ENCODE measurements at places on chromosomes 5 and 9. TPM values are rescaled to one million over a fixed set of nuclear protein-coding genes. Genes with fewer than 3 reads are reported as not detected.
A peak's percentile ranks its signal among the peaks of the same experiment; 100 is the strongest.

GRCh38 chr5:54895816-54896341 lies 89.5 kb downstream of the ESM1 start:
- DNase-seq, result no peak

GRCh38 chr9:110874963-110875674 lies 163.2 kb downstream of the LPAR1 start:
- no peak for DNase-seq

DNA sequence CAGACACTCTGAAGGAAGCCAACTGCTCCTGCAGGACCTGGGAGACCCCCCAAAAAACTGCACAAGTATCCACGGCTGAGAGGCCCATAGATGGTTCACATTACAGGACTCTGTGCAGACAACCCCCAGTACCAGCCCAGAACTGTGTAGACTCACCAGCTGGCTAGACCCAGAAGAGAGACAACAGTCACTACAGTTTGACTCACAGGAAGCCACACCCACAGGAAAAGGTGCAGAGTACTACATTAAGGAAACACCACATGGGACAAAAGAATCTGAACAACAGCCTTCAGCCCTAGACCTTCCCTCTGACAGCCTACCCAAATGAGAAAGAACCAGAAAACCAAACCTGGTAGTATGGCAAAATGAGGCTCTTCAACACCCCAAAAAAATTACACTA lies 281.2 kb upstream of the RGMB start:
- no peak for DNase-seq

DNA sequence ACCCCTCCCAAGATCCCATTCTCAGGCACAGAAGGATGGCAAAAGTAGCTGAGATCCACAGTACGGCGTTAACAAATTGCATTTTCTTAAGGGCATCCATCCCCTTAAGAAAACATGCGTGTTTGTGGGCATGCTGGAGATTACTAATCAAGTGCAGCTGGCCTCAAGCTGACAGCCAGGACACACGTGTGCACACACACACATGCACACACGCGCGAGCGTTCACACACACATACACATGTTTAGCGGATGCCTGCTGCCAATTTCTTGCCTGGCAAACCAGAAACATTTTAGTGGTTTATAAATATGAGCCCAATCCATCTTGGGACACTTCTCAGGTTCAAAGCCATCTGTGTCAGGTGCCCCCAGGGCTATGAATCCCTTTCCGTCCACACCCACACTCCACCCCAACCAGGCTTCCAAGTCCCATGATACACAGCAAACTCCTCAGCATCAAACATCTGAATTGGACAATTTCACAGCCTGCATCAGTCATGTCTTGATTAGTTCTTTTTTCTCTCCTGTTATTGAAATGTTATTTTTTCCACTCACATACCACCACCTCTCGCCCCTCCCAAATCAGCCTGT lies 23.5 kb upstream of the SMIM23 start:
- DNase-seq, result no peak

DNA sequence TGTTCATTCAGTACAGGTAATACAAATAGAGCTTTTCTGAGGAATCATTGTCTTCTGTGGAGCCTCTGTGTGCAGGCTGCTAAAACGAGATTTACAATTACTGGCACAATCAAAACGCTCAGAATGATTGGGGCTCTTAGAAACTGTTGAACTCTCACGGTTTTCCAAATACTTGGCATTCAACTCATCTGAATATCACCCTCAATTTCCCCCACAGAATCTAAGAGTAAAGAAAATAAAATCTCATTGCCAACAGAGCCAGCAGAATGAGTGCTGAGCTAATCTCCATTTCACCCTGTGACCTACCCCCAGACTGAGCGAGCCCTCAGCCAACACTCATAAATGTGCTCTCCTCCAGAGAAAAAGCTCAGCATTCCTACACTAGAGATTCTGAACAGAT lies 35.3 kb upstream of the TMED7 start:
- no peak for DNase-seq

GRCh38 chr5:135487037-135487395 lies 34.9 kb upstream of the TIFAB start:
- DNase-seq, result no peak

- DNase-seq, result no peak
These were observed 58.1 kb downstream of the DENND1A start for GRCh38 chr9:123871781-123872180.

- DNase-seq, result no peak
These were observed 52.3 kb upstream of the CD180 start for GRCh38 chr5:67248703-67249589.

DNA sequence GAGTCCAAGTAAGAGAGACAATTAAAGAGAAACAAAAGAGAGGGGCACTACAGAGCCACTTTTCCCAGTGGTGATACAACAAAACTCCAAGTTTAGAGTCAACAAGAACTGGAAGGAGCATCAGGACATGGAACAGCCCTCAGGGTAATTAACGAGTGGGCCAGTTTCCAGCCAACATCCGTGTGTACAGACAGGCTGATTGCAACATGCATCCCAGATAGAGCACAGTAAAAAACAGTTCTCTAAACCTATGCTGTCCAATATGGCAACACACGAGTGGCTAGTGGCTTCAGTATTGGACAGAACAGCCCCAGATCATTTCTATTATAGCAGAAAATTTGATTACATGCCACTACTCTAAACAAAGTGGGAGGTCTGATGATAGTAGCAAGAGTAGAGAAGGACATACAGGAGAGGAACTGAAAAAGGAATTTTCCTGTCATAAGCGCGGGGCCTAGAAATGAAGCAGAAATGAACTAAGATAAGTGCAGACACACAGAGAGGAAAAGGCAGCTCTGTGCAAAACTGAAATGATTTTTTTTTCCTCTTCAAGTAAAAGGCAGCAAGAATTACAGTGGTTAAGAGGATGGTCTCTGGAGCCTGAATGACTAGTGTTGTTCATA lies 175.6 kb upstream of the CCNG1 start:
- DNase-seq, result no peak

DNA sequence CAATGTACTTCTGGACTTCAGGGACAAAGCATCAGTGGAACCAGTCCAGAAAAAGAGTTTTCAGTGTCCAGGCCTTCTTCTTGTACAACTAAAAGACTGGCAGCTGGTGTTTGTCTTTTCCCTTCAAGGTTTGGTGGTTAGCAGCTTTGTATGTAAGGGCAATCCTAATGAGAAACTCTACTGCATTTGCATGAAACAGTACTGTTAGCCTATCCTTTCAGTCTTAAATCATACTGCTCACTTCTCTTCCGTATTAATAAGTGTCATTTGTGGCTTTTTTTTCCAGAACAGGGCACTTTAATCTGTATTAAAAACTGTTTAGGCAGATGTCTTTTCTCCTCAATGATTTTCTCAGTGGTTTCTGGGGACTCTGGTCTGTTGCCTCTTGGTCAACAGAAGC lies 48.9 kb downstream of the FAM174A start:
- DNase-seq, result no peak

- DNase-seq, result no peak
These were observed 69.0 kb downstream of the MFAP3 start for GRCh38 chr5:154107756-154108155.

DNA sequence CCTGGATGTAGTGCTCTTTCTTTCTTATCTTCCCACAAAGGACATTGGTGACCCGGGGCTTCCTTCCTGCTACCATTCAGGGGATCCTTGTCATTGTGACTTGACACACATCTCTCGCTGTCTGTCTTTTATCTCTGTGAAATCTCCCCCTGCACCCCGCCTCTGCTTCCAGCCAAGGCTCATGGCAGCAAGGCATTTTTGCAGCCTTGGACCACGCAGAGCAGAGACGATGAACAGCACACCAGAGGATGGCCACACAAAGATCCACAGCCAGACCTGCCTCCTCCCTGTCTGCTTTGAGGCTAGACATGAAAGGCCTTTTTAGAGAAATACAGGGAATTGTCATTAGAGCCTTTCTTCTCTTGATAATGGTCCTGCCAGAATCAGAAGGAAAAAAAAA lies 549.1 kb downstream of the CDK5RAP2 start:
- no peak for DNase-seq

GRCh38 chr5:19411936-19412335 lies 576.1 kb downstream of the CDH18 start:
- no peak for DNase-seq

Gene RMRP
- total RNA-seq, result 14,949 TPM

- no peak for DNase-seq
These were observed 14.4 kb upstream of the PHF19 start for GRCh38 chr9:120891245-120891883.

- no peak for DNase-seq
These were observed 70.3 kb upstream of the SMIM15 start for GRCh38 chr5:61232490-61233050.

Gene NEUROG1
- total RNA-seq, result not detected

GRCh38 chr5:145825751-145826180 lies 9.4 kb downstream of the PRELID2 start:
- DNase-seq, result no peak

GRCh38 chr9:116151966-116152381 lies 1.6 kb upstream of the PAPPA start:
- DNase-seq, result no peak

DNA sequence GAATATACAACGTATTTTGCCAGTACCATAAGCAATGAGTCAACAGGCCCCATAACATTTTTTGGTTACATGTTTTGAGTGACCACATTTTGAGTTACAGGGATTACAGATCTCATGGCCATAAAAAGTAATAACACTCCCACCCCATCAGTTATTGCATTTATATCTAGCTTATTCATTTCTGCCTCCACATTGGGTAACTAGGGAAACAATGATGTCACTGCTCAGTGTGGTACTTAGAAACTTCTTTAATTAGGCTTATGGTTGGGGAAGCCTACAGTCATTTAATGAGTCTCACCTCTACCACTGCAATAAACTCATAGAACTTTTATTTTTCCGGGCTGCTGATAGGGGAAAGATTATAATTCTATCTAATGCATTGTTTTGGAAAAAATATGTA lies 39.9 kb upstream of the SMIM15 start:
- DNase-seq, result no peak

GRCh38 chr9:135565141-135565628 lies 3.6 kb downstream of the PAEP start:
- no peak for DNase-seq

DNA sequence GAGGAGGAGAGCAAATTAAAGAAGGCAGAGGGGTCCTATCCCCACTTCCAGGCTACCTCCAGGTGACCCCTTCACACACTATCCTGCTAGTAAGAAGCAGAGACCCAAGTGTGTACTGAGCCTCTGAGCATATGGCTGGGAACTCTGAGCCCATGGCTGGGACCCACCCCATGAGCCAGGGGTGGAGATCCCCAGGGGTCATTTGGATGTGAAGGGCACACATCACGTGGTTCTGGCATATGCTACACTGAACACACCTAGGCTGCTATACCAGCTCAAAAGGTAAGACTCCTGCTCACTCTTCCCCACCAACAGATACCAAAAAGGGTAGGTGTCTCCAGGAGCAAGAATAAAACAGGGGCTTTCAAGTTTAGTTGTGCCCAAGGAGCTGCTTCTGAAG lies 149.9 kb downstream of the FRMD3 start:
- no peak for DNase-seq

DNA sequence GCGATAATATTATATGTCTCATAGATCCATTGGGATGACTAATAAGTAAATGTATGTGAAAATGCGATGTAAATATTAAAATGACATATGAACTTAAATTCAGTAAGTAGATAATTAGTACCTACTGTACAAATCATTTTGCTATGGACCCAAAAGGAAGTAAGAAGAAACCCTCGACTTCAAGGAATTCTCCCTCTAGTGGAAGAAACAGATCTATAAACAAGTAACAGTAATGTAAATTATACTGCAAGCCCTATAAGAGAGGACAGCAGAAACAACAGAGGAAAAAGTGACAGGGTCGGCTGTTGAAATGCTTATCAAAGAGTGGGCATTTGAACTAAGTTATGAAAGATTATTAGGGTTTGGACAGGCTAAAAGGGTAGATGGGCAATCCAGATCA lies 320.3 kb downstream of the DMAC1 start:
- DNase-seq, result no peak

Gene ADAMTSL1
- 54.2 TPM for total RNA-seq

DNA sequence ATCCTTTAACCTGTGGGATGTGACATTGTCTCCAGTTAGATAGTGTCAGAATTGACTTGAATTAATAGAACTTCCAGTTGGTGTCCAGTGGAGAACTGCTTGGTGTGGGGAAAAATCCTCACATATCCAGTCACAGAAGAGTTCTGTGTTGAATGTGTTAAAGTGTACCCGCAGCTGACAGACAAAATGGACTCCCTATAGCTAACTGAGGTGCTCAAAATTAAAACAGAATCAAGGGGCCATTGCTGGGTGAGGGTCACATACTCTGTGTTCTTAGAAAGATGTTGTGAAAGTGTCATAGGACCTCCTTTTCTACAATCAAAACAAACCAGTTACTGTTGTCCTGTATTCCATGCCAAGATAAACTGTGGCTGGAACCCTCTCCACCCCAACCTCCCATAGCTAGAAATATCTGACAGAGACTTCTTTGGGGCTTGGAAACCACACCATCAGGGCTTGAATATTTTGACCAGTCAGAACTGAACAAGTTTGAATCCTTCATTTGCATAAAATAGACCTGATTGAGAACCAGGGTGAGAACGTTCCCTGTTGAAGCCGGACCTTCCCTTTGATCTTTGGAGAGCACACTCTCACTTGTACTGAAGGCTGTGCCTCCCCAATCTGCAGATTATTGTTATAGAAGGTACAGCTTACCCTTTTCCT lies 164.0 kb upstream of the ZNF608 start:
- no peak for DNase-seq

Gene PCDHB4
- total RNA-seq, result 6.2 TPM

DNA sequence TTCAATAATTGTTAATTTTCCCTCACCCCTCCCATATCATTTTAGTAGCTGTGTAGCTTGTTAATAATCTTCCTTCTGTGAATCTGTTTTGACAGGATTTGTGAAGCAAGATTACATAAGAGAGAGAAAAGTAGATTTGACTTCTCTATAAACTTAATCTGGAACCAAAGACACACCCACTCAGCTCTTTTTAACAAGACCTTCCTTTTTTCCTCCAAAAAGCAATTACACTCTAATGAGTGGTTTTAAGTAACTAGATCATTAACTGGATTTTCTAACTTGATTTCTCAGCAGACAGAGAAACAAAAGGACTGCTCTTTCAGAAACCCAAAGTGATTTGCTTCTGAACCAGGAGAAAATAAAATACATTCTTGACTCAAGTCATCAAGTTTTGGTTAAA lies 21.9 kb downstream of the RFK start:
- no peak for DNase-seq

GRCh38 chr9:76996700-76997099 lies 22.8 kb upstream of the FOXB2 start:
- peak; percentile 88 for DNase-seq

GRCh38 chr9:113488071-113488470 lies 24.5 kb downstream of the RGS3 start:
- DNase-seq, result no peak

- DNase-seq, result no peak
These were observed 299.2 kb downstream of the EDIL3 start for GRCh38 chr5:84085387-84086041.

GRCh38 chr9:20722221-20722620 lies 38.2 kb downstream of the FOCAD start:
- DNase-seq, result no peak

DNA sequence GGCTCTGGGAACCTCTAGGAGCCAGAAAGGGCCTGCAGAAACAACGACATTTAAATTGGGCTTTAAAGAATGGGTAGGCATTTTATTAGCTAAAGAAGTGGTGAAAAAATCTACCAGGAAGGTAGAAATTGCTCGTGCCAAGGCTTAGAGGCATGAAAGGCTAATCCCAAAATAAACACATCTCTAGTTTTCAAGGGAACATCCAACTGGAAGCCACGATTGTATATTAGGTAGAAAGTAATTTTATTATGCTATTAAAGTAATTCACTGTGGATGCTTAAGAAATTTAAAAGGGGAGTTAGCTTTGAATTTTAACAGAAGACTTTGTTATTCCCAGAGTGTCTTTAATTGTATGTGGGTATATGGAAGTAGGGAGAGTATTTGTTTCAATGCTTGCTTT lies 17.5 kb upstream of the CNTLN start:
- DNase-seq, result no peak

Data from aorta (tissue), 5 donors.